ENCODE measurements at places on chromosomes 12 and 14.

DNA sequence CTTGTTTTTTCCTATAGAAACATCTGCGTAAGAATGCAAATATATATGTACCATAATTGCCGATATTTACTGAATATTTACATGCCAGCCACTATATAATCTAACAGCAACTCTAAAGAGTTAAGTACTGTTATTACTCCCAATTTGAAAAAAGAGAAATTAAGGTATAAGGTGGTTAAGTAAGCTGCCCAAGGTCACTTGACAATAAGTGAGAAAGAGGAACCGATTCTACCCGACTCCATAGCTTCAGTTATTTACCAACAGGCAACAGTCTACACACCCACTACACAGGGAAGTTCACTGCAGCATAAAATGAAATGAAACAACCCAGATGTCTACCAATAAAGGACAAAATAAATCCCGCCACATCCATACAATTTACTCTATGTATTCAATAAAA lies 1.1 kb downstream of the MIS18BP1 start:
- no peak for DNase-seq

DNA sequence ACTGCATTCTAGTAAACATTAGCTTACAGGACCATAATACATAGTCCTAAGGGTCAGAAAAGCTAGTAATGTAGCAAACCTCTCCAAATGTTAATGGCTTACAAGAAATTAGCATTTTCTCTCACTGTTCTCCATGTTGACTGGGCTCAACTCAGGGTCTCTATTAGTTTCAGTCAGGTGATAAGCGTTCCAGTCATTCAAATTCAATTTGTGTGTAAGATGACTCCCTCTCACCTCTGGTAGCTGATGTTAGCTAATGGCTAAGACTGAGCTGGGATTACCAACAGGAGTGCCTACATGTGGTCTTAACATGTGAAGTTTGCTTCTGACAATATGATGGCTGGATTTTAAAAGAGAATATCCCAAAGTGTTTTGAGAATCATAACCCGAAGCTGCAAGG lies 630.5 kb upstream of the USP15 start:
- no peak for DNase-seq

DNA sequence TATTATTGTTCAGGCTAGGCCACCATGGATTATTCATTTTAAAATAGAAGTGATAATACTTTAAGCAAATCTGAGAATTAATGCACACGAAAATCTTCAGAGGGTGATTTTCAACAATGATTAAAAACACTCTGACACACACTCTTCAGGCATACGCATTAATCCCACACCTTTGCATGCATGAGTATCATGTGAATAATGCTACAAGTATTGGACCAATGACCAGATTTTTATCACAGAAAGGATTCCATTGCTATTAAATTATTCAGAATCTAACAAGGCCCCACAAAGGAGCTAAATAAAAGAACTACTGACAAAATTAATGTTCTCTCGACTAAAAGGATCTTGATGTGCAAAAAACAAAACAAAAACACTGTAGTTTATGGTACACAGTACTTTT lies 11.1 kb downstream of the EPS8 start:
- DNase-seq = no peak

DNA sequence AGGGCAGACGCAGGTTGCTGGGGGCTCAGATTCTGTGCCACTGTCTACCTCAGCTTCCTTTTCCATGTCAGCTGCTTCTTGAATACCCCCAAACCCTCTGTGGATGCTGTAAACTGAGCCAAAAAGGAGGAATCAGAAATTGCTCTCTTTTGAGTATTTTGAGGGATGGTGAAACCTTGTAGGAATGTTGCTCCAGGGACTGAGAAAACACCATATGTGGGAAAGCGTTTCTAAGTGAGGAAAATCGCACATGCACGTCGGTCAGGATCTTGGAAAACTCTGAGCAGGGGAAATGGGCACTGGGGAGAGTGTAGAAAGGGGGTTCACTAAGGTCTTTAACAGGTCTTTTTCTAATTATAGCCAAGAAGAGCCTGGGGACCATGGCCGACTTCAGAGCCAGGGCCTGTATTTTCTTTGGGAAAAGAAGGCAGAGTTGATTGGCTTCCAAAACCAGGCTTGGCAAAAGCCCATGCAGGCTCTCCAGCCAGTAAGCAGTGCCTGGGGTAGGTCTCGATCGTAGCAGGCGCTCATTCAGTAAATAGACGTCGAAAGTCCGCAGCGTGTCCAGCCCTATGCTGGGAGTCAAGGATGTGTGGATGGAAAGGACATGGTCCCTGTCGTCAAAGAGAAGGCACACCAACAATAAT lies 58.0 kb downstream of the NTF3 start:
- DNase-seq = no peak

DNA sequence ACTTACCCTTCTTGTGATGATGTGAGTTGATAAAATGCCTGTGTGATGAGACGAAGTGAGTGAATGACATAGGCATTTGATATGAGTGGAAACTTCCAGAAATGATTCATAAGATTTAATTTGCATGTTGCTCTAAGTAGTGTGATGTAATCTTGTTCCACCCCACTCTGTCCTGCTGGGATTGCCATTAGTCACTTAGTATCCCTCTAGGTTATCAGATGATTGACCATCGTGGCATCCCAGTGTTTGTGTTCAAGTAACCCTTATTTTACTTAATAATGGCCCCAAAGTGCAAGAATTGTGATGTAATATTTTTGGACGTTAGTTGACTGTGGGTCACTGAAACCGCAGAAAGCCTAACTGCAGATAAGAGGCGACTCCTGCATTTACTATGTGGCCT lies 214.4 kb upstream of the DIO2 start:
- peak; percentile 87 for DNase-seq

- DNase-seq = no peak
Observed at GRCh38 chr12:1872001-1872400, 46.5 kb downstream of the CACNA2D4 start.

GRCh38 chr14:74988993-74989392 lies 13.7 kb upstream of the EIF2B2 start:
- no peak for DNase-seq

All from AG09309 (cell line).